SW 1271 (cell line): ENCODE measurements at places on chromosomes 11 and 22.
A peak's percentile ranks its signal among the peaks of the same experiment; 100 is the strongest.

DNA sequence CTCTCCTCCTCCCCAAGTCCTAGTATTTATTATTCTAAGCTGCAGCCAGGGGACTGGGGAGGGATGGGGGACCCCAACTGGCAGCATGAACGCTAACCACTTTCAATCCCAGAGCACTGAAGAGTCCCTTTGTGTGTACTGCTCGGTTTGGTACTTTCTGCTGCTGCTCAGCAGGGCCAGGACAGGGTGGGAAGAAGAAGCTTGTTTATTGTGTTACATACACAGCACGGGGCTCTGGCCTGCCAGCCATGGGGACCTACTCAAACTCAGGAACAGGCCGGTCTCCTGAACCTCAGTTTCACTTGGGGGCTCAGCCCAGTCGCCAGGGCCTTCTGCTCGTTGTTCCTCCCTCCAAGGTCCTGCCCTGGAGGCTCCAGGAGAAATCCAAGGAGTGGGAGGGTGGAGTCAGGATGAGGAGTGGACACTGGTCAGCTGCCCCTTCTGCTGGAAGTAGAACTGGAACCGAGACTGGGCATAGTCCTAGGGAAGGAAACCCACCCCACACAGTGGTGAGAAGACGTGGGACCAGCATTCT lies 616 bp upstream of the CPT1B start:
- no peak for DNase-seq

GRCh38 chr11:116093481-116094270 lies 589.5 kb upstream of the CADM1 start:
- DNase-seq: no peak

GRCh38 chr11:8831861-8832260 lies 79.1 kb upstream of the AKIP1 start:
- DNase-seq: no peak

GRCh38 chr11:109858152-109858551 lies 235.0 kb upstream of the ZC3H12C start:
- no peak for DNase-seq

DNA sequence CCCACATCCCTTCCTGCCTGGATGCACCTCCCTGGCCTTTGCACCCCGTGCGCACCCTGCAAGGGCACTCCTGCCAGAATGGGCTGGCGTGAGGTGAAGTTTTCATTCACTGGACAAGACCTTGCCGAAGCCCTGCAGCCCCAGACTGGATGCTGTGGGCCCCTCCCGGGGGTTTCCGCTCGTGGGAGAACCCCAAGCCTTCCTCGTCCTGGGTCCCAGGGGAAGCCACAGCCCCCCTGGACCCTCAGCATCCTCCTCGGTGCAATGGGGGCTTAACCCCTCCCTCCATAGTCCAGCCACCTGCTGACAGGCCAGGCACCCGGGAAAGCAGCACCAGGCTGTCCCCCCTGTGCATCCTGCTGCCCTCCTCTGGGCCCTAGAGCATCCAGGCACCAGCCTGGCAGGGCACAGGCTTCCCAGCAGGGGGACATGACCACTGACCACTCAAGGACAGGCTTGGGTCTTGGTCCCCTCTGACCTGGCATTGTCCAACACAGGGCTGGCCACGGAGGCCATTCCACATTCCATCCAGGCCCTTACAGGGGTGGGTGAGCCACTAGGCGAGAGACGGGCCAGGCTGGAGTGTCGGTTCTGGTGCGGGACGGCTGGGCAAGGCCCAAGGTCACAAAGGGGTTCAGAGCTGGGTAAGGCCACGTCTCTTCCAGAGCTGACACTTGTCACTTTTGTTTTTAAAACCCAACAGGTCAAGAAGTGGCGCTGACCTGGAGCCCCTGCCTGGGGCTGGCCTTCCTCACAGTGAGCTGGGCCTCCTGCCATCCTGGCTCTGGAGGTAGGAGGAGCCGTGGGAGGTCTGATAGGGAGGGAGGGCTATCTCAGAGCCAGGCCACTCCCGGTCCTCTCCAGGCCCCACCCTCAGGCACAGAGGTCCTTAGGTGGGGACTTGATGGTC lies 41.5 kb upstream of the PPARA start:
- no peak for DNase-seq

DNA sequence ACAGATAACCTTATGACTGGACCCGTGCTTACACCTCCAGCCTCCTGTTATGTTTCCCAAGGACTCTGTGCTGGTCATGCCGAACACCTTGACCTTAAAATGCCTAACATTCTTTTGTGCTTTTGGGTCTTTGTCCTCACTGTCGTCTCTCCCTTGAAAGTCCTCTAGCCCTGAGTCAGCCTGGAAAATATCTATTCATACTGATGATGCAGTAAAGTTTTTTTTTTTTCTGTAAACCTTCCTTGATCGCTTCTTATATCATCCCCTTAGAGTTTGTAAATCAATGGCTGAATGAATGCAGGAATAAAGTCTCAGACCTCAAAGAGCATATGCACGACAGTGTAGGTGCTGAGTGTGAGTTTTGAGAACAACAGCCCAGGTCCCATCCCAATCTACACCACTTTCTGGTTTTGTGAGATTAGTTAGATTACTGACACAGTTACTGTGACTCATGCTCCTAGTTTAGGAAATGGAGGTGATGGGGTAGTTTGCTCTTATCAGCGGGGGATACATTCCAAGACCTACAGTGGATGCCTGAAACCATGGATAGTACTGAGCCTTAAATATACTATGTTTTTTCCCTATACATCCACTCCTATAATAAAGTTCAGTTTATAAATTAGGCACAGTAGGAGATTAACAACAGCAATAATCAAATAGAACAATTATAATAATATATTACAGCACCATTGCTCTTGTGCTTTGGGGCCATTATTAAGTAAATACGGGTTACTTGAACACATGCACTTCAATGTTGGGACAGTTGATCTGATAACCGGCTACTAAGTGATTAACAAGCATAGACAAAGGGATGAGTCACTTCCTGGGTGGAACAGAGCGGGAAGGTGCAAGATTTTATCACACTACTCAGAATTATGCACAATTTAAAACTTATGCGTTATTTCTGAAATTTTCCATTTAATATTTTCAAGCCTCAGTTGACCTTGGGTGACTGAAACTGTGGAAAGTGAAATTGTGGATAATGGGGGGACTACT lies 8.6 kb downstream of the TCN1 start:
- DNase-seq: peak; percentile 80

GRCh38 chr11:65899356-65900124 lies 648 bp downstream of the FOSL1 start:
- peak; percentile 63 for DNase-seq

DNA sequence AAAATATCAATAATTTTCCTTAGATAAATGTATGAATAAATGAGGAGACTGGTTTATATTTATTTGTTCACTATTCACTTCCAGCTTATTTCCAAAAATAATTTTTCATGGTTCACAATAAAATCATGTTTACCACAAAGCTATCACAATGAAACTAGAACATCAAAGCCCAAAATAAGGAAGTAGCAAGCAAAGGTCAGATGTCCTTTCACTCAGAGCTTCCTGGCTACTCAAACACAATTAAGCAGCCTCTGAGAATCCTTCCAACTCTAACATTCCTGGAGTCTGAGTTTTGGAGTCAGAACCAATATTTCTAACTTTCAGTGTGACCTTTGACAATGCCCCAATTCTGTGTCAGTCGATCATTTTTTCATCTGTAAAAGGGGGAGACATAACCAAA lies 527.0 kb downstream of the SOX6 start:
- no peak for DNase-seq

DNA sequence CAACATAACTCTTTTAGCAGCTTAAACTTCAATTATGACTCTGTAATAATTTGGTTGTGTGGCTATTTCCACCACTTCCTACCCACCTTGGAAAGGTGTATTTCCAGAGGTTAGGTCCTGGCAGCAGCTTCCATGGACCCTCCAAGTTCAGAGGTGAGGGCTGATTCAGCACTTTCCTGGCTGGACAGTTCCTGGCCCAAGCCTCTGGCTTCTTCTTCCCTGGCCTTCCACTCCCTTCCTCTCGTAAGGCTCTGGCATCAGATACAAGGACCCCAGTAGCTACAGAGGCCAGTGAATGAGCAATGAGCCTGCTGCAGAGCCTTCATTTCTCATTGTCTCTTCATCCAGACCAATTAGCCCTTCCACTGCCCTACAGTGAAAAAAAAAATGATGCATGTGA lies 98.1 kb upstream of the KIRREL3 start:
- no peak for DNase-seq

GRCh38 chr22:49040754-49041467 lies 786.8 kb downstream of the BRD1 start:
- no peak for DNase-seq

DNA sequence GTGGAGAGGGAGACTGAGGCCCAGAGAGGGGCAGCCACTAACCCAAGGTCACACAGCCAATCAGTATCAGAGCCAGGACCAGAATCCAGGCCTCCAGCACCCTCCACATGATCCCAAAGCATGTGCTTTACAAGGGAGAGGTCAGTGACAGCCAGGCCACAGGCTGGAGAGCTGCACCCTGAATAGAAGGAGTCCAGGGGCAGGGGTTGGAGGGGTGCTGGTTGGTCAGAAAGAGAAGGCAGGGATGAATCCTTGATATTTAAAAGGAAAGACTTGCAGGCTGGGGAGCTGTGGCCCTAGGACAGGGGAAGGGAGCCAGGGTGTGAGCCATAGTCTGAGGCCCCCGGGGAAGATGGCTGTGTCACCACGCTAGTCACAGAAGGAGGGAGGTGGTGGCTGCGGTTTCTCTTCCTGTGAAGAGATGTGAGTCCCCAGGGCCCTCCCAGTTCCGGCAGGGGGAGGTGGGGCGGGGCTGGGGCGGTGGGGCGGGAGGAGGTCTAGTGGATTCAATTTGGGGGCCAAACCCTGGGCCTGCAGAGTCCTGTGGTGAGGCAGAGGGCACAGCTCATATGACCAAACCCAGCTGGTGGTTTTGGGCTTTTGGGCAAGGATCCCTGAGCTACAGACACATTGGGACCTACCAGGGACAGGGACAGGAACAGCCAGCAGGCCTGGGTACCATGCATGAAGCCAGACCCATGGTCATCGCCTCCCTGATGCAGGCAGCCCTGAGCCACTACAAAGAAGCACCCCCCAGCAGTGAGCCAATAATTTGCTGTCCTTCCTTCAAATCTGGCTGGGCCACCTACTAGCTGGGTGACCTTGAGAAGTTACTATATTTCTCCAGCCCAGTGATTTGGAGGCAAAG lies 14.0 kb downstream of the RAC2 start:
- no peak for DNase-seq

DNA sequence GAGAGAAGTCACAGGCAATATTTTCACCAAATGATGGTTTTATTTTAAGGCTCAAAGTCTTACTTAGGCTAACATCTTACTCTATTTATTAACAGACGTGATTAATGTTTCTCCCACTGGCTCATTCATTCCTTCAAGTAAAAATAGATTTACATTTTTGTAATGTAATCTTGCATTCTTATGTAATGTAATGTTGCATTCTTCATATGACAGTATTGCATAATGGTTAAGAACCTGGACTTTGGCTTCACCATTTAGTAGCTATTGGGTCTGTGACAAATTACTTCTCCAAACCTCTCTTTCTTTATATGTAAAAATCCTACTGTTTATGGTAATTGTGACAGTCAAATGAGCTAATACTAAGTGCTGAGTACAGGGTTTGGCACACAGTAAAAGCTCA lies 3.3 kb upstream of the DIXDC1 start:
- DNase-seq: no peak

GRCh38 chr11:20114588-20114987 lies 45.7 kb downstream of the DBX1 start:
- no peak for DNase-seq

- no peak for DNase-seq
Observed at GRCh38 chr11:74694136-74694930, 36.9 kb downstream of the CHRDL2 start.

- no peak for DNase-seq
Observed at GRCh38 chr11:71443736-71444445, 4.3 kb downstream of the DHCR7 start.

GRCh38 chr11:8964324-8965320 lies at the start of gene TMEM9B:
Gene TMEM9B (minus strand): TSS chr11:8964442. CDS start chr11:8964313, 129 bp downstream.
- peak; percentile 89 for DNase-seq

DNA sequence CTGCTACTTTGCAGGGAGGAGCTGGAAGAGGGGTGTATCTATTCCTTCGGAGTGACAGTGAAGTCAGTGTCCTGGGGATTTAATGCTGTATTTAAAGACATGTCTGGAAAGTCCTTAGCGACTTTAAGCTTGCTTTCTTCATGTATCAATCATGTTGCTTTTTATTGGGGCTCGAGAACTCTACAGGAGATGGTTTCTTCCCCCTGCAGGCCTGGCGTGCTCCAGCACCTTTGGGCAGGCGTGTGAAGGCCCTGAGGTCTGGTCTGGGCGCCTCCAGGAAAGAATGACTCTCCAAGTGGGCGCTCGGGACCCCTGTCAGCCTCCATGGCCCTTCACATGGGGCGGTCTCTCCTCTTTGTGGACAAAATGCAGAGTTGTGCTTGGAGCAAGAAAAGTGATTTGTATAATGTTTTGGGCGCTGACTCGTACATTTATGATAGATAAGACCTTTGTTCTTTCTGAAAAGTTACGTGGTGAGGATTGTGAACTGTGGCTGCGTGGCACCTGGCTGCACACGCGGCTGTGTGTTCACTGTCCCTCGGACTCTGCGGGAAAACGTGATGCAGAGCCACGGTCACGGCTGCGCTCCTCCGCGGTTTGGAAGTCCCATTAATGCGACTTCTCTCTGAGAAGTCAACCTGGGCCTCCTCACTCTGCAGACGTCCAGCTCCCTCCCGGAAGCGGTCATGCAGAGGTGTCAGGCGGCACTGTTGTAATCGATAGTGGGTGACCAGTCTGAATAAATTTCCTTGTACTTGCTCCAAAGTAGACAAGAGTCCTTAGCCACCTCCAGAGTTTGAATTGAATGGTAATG lies 282.5 kb downstream of the TBC1D22A start:
- DNase-seq: no peak

- DNase-seq: no peak
Observed at GRCh38 chr11:113651023-113651422, 55.1 kb downstream of the TMPRSS5 start.

DNA sequence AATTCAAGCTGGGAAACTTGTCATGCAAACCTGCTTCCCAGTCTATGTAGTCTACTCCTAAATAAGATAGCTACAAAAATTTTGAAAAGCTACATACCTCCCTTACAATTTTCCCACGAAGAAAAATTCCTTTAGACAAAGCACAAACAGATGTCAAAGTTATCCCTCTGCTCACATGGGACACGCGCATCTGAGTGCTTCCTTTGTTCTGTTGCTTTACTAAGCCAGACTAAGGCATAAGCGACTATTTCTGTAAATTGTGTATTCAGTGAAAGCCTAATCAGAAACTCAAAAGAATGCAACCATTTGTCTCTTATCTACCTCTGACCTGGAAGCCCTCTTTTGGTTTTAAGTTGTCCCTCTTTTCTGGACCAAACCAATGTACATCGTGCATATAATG lies 583.7 kb upstream of the B3GAT1 start:
- no peak for DNase-seq

DNA sequence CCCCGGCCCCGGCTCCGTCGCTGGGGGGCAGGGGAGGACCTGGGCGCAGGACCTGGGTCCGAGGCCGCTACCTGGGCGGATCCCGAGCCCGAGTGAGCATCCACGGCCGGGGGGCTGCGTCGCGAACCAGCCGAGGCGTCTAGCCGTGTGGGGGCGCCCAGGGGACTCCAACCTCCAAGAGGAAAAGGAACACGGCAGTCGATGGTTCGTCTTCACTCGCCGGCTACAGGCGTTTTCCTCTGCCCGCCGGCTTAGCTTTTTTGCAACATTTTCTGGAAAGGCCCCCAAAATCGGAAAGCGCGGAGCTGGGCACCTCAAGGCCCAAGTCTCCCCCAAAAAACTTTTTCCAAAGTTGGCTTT lies 666 bp downstream of the PDGFB start:
- no peak for DNase-seq

GRCh38 chr11:13883042-13883441 lies 79.5 kb upstream of the SPON1 start:
- no peak for DNase-seq
